ENCODE measurements at places on chromosomes 5 and 9.

- no peak for DNase-seq
These were observed 70.9 kb downstream of the EGFLAM start for GRCh38 chr5:38329132-38329715.

DNA sequence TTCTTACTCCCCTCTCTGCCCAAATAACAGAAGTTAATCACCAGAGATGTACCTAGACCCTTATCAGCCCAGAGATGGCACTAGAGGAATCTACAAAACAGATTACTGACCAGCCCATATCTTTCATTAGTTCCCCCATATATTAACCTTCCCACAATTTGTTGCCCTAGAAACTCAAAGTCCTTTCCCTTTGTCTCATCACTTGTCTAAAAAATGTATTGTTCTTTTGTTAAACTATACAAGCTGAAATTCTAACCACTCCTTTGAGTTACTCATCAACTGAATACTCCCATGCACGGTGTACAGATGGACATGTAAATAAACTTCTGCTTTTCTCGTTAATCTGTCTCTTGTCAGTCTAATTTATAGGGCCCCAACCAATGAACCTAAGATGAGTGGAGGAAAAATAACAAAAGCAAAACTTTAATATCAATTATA lies 130.9 kb downstream of the CCDC192 start:
- DNase-seq: no peak

- no peak for DNase-seq
These were observed 118.6 kb downstream of the UNC13B start for GRCh38 chr9:35280399-35280798.

DNA sequence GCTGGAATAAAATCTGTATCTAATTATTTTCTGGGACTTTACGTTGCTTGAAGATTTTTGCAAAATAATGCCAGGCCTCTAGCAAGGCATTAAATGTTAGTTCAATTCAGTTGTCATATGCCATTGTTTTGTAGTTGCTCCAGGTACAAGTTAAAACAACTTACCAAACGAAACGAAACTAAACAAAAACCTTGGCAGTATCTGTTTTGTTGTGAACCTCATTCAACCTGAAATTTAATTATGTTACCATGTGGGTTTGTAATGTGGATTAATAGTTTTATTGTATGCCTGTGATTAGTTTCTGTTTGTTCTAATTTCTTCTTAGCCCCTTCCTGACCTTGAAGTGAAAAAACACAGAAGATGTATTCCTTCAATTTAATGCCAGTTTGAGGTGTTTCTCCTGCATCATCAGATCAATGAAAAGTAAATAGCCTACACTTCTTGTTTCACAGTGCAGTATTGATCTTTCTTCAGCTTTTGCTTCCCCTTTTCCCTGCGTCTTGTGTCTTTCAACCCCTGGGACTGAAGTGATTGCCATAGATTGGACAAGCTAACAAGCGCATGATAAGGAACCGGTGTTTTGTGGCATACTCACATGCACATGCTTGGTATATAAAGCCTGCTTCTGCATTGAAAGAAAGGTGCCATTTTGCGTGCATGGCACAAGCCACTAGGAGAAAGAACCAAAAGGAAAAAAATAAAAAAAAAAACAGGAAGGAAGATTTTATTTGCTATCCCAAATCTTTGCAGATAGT lies 699.0 kb upstream of the ARRDC3 start:
- DNase-seq: no peak

DNA sequence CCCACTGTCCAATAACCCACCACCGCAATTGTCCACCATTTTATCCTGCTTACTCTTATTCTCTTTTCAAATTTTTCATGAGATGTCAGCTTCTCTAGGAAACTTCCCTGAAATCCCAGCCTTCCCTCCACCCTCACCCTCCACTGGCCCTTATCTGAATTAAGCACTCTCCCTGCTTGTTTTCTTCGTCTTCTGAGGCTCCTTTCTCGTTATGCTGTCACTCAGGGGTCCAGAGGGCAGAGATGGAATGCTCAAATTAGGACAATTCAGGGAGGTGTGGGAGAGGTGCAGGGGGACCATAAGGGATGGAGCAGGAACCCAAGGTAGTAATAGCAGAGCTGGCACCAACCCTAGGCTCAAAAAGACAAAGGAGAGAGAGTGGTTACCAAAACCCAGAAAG lies 5.0 kb upstream of the DAPK1 start:
- DNase-seq: no peak

DNA sequence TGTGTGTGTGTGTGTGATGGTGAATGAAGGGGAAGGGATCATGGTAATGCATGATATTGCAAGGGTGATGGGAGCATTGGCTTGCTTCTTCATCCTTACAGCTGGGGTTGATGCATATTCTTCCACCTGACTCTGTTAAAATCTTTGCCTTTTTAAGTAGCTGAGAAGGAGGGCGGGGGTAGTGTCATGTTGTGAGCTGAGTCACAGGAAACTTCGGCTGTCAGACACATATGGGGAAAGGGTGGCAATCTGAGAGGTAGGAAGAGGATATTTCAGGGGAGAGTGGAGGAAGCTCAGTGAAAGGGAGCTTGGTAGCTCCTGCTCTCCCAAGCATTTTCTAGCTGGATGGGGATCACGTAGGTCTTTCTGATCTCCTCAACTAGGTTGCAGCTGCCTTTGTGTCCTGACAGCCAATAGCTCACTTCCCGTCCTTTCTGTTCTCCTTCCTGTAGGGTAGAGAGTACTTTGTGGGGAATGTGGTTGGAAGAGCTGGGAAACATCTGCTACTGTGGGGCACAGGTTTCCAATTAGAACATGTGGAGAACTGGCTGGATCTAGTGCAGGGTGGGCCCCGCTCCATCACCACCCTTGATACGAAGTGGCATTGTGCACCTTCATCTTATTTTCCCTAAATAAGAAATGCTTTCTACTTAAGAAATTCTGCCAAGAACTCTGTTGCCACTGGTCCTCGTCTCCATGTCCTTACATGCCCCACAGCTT lies 18.1 kb upstream of the CLK4 start:
- DNase-seq: no peak

GRCh38 chr9:13278368-13279246 lies 885 bp downstream of the MPDZ start:
- DNase-seq: no peak

DNA sequence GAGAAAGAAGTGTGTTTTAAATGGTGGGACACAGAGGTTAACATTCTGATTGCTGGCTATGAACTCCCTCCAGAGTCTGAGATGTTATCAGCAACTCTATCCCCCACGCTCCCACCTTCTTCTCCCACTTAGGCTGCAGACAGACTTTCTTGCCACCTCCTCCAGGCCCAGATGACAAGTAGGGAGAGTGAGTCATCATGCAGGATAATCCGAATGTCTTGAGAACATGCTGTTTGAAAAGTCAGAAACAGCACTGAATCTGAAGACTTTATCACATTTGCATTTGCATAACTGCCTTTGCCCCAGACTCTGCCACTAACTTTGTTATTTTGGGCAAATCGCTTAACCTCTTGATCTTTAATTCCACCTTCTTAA lies 139.8 kb downstream of the ESM1 start:
- no peak for DNase-seq

- no peak for DNase-seq
These were observed 18.2 kb downstream of the MLANA start for GRCh38 chr9:5908918-5909317.

DNA sequence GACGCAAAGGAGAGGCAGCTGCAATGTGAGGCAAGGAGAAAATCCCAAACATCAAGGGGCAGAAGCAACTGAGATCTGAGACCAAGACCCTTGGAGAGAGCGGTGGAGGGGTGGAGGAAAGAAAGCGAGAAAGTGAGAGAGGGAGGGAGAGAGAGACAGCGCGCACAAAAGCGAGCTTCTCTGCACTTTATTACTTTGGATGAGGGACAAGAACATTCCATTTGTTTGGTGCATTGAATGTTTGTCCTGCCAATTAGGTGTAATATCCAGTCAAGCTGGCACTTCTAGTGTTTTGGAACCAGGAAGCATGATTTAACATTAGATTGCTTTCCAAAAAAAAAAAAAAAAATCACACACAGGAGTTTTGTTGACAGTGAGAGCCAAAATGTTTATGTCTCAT lies 1.4 kb downstream of the CAST start:
- DNase-seq: no peak

GRCh38 chr5:129945028-129945427 lies 40.8 kb downstream of the CHSY3 start:
- no peak for DNase-seq

DNA sequence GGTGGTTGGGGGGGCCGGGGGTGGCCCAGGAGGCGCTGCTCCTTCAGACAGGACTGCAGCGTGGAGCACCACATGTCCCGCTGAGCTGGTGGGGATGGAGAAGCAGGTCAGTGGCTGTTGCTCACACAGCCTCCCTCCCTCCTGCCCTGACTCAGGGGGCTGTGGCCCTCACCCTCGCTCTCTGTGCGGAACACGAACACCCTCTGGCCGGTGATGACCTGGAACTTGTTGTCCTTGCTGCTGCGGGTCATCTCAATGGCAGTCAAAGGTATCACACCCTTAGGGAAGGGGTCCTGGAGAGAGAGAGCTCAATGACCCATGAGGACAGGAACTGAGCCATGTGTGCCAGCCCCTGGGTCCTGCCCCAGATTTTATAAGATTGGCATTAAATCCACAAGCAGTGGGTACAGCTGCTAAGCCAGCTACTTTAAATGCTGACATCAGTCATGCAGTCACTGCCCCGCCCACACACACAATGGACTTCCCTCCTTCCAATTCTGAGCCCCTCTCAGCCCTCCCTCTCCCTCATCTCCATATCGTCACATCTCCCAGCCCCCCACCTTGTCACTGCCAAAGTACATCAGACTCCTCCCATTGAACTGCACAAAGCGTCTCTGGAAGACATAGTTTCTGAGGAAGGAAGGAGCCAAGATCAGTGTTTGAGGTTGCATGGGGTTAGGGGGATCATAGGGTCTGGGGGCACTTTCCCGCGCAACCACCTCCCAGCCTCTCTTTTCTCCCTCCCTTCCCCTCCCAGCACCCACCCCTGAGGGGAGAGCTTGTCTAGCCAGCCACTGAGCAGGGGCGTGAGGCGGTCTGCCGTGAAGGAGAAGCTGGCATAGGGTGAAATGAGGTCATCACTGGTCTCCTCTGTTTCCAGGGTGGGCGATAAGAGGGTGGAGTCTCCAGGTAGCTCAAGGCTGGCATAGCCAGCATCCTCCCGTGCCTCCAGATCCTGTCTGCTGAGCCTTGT lies 8.9 kb downstream of the ARAP3 start:
- DNase-seq: no peak

GRCh38 chr5:52821901-52822300 lies 34.2 kb downstream of the ITGA1 start:
- no peak for DNase-seq

DNA sequence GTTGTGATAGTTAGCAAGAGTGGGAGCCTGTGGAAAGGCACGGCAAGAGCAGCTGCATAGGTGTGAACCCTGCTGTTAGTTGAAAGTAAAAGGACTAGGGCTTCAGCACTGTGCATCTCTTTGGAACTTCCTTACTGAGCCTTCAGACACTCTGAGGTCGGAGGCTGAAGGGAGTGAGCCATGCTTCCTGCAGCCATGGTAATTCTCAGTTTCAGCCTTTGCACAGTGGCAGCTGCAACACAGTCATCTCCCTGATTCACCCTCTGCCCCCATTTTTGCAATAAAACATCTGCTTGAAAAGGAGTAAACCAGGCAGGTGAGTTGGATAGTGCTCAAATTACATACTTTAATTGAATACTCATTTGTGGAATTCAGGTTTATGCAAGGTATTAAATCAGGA lies 6.5 kb upstream of the TLE4 start:
- DNase-seq: no peak

DNA sequence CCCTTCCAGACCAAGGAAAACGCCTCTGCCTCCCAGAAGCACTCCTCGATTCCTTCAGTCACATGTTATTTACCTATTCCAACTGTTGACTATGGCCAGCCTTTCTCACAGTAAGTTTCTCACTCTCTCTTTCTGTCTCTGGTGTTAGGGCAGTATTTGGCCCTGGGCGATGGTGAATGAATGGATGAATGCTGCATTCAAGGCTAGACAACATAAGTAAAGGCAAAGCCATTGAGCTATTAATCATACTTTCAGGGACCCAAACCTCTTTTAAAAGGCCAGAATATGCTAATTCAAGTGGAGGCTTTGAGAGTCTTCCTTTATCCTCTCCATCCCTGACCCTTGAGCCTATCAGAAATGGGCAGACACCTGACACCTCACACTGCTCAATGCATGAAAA lies 78.5 kb downstream of the SEC61B start:
- no peak for DNase-seq

GRCh38 chr5:134046801-134047686 lies 42.3 kb upstream of the VDAC1 start:
- DNase-seq: no peak

DNA sequence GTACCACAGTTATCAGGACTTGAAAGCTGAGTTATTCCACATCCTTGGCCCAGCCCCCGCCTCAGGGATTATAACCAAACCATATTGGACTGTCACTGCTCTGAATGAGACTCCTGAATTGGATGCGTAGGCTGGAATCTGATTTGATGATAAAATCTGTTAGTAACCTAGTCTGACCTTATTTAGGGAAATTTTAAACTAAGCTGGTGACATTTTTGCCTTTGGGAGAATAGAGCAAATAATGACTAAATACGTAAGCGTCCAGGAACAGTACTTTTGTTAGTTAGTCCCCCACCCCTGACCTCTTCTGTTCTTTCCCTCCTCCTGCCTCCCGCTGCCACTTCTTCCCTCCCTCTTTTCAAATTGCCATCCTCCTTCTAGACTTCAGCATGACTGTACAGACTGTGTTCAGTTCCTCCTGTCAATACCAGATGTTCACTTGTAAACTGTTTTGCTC lies 92.6 kb downstream of the TLE4 start:
- DNase-seq: no peak

Measured in stimulated activated CD4-positive, alpha-beta T cell treated with anti-CD3 and anti-CD28 coated beads, Interleukin-1b, Interleukin-23, amount 100 ng/mL, for 1 hour (primary cell).